ENCODE measurements at places on chromosomes 11 and 22.

DNA sequence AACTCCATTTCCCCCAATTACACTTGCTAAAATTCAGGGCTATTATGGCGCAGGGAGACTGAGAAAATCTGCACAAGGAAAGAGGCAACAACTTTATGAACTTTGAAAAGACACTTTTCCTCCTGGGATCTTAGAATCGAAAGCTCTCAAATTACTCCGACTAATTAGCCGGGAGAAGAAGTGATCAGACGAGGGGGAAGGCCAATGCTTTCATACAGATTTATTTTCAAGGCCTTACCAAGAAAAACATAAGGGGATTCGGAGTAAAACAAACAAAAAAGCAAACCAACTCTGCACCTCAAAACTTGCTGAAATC, 1.6 kb downstream of the PAX6 start:
- no peak for DNase-seq

- DNase-seq = no peak
These were observed 73.8 kb upstream of the RTL6 start for GRCh38 chr22:44571566-44572413.

- no peak for DNase-seq
These were observed 9.3 kb upstream of the NUP50 start for GRCh38 chr22:45154383-45154782.

DNA sequence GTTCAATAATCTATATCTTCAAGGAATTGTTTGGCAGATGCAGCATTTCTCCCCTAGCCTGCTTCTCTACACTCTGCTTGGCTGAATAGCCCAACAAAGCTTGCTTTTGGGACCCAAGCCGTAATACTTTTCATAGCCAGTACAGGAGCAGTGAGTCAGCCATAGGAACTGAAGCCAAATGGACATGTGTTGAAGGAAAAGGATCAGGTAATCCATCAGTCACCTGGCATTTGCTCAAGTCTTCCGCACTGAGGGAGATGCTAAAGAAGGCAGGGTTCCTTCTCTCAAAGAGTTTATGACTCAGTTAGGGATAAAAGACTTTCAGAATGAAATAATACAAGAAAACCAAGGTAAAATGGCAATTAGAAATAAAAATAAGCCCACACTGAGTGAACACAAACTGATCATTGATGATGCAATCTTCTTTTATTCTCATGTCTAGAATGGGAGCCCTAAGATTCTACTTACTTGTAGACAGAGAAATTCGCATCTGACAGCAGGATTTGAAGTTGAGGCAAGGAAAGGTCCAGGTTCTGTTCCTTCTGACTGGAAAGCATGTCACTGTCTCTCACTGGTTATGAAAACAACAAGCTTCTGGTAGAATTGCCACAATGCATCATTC, 13.2 kb downstream of the C11orf87 start:
- no peak for DNase-seq

DNA sequence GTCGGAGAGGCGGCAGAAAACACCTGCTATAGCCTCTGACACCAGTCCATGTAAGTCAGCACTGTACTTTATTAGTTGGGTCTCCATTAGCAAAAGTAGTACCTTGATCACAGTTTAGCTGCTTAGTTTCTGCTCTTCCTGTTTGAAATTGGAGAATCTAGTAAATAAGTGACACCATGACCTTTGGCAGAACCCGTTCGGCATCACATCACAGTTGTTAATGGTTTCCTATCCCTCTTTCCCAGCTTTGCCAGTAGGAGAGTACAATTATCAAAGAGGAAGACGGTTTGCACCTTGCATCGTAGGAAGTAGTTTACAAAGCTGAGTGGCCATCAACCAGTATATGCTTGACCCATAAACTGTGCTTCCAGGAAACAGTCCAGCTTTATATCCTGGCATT, 101.8 kb downstream of the TRIM44 start:
- no peak for DNase-seq

- no peak for DNase-seq
These were observed 378.2 kb downstream of the DCDC1 start for GRCh38 chr11:30991376-30991775.

DNA sequence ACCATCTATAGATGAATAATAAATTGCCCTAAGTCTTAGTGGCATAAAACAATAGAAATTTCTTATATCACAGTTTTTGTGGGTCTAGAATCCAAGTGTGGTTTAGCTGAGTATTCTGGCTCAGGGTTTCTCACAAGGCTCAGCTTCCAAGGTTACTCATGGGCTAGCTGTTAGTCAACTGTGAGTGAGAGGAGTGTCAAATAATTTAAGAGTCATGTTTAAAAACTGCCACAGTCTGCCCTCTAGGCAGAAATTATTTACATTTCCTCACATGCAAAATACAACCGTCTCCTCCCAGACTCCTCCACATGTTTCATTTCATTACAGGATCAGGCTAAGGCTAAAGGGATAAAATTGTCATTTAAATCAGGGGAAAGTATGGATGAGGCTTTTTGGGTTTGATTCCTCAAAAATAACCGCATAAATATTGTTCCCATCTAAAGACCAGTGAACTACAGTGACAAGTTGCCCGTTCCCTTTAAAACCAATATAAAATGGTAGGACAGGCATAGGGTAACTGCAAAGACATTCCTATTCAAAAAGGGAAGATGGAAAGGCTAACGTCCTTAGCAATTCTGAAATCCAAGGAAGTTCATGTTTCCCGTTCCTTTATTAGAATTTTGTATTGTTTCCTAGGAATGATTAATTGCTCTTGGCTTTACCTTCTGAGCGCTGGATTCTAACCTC, 324.3 kb downstream of the DYNC2H1 start:
- DNase-seq = no peak

- peak; percentile 21 for DNase-seq
These were observed 23.9 kb upstream of the SCGB1A1 start for GRCh38 chr11:62394825-62395538.

DNA sequence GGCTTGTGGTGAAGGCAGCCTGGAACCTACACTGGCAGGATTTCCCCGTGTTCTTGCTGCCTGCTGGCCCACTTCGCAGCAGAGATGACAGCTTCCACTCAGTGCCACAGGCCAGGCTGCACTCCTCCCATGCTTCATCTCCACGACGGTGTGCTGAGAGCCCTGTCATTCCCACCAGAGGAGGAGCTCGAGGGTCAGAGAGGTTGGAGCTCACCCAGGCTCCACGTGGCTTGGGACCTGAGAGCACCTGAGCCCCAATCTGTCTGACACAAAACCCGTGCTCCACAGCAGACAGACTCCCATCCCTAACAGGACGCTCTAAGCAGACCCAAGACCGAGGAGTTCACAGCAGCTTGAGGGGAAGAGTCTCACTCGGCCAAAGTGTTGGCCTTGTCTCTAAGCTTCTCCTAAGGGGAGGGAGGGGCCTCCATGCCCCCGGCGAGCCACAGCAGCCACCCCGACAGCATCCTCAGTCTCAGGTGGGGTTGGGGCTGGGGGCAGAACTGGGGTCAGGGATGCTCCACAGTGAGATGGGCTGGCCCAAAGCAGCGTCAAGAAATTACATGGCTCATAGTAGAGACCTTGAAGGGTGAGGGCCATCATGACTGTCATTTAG, 10.7 kb downstream of the LRFN4 start:
- DNase-seq = no peak

- DNase-seq = no peak
These were observed 39.3 kb upstream of the TP53I11 start for GRCh38 chr11:44989831-44990566.

DNA sequence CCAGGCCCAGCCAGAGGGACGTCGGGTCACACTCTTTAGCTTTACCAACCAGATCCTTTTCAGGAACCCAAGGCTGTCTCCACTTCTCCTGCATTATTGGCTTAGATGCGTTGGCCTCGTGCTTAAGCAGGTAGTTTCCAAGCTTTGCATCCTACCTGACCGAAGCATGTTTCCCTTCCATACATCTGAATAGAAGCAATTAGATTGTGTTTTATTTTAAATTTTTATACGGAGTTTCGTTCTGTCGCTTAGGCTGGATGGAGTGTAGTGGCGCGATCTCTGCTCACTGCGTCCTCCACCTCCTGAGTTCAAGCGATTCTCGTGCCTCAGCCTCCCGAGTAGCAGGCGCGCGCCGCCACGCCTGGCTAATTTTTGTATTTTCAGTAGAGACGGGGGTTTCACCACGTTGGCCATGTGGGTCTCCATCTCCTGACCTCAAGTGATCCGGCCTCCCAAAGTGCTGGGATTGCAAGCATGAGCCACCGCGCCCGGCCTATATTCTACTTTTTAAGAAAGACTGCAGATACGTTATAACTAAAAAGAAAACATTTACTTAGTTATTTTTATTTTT, 677 bp downstream of the DYNC2H1 start:
- no peak for DNase-seq

Data from T follicular helper cell (primary cell).